ENCODE measurements at places on chromosomes 4 and X.

DNA sequence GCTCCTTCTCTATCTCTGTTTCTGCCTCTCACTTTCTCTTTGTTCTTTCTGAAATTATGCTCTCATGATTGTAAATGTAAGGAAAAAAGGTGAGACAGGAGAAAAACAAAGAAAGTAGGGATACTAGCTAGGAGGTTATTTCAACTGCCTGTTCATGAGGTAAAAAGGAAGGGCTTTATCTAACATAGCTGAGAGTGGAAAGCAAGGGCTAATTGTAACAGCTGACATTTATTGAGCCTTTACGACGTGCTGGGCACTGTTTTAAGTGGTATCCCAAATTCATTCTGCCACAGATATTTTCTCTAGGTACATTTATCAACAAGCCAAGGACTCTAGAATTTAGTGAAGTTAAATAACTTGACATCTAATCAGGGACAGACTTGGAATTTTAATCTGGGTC lies 133.1 kb upstream of the GNPDA2 start:
- DNase-seq, result no peak

GRCh38 chr4:15587649-15588048 lies 67.5 kb downstream of the FBXL5 start:
- no peak for DNase-seq

- no peak for DNase-seq
Observed at GRCh38 chrX:40931921-40932320, 153.3 kb upstream of the USP9X start.

- DNase-seq, result no peak
Observed at GRCh38 chrX:101430457-101431078, 22.5 kb downstream of the HNRNPH2 start.

GRCh38 chr4:3197366-3198105 lies 51.4 kb upstream of the MSANTD1 start:
- no peak for DNase-seq

DNA sequence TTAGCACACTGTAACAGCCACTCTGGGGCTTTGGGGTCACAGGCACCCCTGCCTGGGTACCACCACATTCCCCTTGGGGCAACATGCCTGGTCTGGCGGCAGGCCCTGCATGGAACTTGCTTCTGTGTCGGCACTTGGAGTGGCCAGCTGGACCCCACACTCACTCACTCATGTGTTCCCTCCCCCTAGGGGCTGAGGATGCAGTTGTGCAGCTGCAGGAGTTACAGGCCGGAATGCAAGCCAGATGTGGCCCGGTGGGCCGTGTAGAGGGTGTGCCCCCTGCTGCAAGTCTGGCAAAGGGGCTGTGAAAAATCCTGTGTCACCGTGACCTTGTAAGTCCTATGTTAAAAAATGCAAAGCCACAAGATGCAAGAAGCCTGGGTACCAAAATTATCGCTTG lies 34.2 kb downstream of the ATXN3L start:
- DNase-seq, result no peak

GRCh38 chr4:9792381-9792780 lies 10.9 kb downstream of the DRD5 start:
- DNase-seq, result no peak

GRCh38 chr4:80182237-80182866 lies 15.0 kb upstream of the PRDM8 start:
- no peak for DNase-seq

GRCh38 chr4:16467061-16467460 lies 240.8 kb upstream of the TAPT1 start:
- DNase-seq, result no peak

DNA sequence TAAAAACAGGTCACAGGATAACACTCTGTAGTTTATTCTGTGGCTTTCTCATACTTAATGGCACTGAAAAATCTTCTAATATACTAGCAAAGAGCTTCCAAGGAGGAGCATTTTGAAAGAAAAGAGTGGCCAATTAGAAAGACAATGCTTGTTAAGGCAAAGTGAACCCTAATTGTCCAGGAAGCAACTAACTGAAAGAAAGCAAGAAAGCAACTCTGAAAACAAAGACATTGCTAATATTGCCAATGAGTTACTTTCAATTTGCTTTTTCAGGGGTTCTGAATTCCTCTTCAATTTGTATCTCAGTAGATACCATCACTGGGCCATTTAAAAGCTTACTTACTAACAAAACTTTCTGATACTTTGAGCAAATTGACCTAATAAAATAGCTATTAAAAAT lies 78.5 kb upstream of the MTNR1A start:
- no peak for DNase-seq

DNA sequence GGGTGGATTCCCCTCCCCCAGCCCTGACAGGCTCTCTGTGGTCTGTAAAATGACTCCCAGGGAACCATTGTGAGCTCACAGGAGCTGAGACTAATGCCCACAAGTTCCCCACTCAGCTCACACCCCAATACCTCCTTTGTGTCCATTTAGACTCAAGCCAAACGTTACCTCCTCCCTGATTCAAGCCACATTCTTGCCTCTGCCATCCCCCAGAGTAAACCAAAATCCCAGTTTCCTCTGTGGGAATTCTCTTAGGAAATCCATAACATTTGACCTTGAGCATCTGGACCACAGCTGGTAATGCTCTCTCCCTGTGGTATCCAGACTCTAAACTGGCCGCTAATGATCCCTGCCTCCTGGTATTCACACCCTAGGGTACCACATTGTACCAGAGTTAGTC lies 26.3 kb upstream of the KDM5C start:
- no peak for DNase-seq

DNA sequence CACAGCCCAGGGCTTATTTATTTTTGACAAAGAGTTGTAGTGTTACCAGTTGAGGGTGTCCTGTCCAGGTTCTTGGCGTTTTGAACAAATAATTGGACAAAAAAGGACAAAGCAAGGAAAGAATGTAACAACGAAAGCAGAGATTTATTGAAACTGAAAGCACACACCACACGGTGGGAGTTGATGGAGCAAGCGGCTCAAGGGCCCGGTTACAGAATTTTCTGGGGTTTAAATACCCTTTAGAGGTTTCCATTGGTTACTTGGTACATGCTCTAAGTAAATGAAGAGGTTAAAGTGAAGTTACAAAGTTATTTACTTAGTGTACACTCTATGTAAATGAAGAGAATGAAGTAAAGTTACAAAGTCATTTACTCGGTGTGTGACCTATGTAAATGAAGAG lies 27.8 kb upstream of the OPHN1 start:
- no peak for DNase-seq

GRCh38 chr4:183200453-183200852 lies 101.4 kb downstream of the WWC2 start:
- no peak for DNase-seq

DNA sequence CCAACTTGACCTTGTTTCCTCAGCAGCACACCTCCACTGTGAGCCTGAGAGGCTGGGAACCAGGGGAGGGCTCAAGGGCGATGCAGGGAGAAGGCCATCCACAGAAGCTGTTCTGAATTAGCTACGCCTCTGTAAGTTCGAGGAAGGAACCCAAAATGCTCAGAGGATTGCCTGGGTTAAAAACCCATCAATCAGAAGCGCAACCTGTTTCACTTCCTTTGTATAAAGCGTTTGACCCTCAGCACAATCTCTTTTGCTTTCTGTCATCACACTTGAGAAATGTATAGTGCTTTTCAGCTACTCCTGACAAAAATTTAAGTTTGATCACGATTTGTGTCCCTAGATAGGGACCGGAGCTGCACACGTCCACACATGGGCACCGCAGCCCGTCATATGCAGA lies 48.0 kb upstream of the MAP3K15 start:
- DNase-seq, result no peak

DNA sequence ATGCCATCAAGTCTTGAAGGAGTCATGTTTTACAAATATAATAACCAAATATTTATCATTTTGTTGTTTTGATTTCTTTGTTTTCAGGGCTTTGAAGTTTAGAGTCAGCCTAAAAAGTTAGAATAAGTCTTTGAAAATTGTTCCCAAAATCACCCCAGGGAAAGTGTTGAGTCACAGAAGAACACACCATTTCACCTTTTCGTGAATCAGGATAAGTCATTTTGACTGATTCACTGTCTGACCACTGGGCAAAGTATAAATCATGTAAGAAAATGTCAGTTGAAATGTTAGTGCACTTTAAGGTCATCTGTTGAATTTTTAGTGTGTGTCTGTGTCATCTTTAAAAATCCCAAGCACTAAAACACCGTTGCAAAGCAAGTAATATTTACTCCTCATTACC lies 1320.1 kb downstream of the RPA4 start:
- no peak for DNase-seq

GRCh38 chr4:21697583-21697982 lies 251.0 kb downstream of the KCNIP4 start:
- no peak for DNase-seq

DNA sequence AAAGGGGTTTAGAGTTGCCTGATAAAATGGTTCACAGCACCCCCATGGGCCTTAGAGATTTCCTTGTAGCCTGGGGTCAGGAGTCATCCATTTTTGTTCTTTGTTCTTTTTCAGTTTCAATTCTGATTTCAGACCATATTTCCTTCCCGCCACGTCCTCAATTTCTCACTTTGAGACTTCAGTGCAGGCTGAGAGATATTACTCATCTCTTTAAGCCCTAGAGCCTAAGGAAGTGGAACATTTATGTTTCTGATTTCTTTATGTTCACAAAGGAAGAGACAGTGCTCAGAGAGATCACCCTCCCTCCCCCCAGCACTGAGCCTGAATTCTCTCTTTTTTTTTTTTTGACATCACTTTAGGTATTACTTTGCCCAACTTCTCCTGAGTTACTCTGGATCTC lies 56.3 kb downstream of the MSN start:
- peak; percentile 1 for DNase-seq

DNA sequence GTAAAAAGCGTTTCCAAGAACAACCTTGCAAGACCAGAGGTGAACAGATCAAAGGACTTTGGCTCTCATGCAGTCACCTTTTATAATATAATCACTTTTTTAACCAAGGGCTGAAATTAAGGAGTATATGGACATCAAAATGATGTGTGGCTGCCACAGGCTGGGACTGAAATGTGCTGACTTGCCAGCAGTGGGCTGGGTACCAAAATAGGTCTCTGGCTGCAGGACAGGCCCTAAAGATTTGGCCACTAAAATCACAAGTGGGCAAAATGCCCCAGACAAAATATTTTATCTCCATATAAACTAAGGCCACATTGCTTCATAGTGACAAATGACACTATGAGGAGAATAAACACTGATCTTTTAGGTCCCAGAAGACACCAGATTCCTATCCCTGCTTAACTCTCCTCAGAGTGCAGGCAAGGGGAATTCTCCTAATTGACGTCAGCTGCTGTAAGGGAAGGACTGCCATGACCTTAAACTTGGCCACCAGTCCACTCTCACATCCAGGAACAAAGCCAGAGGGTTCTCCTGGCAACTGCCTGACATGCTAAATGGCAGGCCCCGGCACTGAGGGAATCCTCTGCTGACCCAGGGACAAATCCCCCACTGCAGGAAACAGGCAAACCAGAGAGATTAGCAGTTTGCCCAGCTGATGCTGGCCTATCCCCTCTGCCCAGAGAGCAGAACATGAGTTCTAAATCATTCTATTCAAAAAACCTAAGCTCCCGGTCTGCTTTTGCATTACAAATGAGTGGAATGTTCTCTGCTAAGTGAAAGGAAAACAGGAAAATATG lies 155.8 kb downstream of the PPP3CA start:
- DNase-seq, result no peak

DNA sequence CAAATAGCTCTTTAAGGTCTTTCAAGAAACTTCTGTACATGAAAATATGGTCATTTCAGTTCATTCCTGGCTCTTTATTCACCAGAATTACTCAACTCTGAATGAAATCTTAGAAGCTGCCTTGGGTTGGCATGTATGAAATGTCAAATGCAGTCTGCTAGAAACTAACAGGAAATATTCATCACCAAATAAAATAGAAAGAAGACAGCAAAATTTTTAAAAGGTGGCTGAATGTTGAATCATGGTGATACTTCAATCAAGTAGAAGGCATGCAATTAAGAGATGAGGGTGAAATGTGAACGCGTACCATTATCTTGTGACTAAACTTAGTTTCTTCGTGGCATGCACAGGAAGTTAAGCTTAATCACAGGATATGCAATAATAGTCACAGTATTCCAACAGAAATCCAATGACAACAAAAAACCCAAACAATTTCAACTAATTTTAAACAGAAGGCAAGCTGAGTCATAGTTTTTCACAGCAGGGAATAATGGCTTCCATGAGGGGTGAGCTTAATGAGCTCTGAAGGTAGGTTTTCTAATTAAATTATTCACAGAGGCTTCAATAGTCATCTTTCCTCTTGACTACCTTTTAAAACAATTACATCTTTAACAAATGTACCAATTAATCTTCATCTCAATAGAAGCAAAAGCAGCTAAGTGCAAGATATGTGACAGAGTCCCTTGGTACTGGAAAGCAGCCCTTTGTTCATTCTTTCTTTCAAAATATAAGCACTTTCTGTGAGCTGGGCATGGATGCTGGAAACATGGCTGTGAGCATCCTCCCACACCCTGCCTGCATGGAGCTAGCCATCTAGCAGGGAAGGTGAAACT lies 44.5 kb downstream of the SCFD2 start:
- no peak for DNase-seq

DNA sequence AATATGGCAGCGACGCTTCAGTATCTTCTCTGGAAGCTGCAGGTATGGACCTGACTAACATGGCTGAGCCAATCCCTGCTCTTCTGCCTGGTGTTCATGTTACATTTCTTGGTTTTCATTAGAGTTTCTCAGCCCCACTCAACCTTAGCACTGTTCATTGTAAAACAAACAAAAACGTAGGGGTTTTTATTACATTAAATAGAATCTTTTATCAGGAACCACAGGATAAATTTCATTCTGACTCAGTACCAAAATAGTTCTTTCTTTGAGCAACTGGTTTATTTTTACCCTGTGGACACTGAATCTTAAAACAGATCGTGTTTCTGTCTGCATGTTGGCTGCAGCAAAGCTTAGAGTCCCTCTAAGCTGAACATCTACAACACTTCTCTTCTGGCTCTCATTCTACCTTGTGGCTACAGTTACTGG lies 27.1 kb downstream of the FHIP1A start:
- DNase-seq, result no peak

DNA sequence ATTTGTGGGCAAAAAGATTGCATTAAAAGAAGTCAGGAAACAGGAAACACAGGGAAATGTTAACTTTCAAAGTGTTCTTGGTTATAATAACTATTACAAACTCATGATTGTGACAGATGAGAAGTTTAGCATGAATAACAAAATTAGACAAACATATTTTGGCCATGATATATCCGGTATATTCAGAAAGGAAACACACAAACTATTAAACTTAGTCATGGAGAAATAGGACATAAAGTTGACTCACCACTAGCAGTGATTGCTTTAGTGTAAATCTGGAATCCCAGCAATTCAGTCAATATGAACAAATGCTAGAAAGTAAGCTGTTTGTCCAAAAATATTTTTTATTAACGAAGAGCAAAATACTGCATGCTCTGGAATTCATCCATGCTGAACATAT lies 1299.9 kb downstream of the C4orf33 start:
- no peak for DNase-seq

DNA sequence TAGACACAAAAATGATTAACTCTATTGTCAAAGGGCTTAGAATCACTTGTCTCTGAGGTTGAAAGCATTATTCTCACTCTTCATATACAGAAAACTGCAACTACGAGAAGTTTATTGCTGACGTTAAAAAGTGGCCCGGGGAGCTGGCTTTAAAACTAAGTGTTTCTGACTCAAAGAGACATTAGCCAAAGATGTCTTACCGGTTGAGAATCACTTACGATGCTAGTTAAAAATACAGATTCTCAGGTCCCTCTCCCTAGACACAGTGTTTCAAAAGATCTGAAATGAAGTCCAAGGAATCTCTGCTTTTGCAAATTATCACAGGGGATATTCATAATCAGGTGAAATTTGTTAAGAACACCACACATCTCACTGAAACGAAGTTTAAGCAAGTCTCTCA lies 1.2 kb downstream of the GNPDA2 start:
- no peak for DNase-seq

Measured in activated naive CD8-positive, alpha-beta T cell treated with anti-CD3 and anti-CD28 coated beads, Interleukin-2, amount 50 U/mL, for 16 hours (primary cell).